ENCODE measurements at places on chromosomes 6 and 20.

- H3K36me3 ChIP-seq: peaks cover 7% of the 10 kb centered on the region
- H3K27ac ChIP-seq: no peak overlapping the region
- H3K4me3 ChIP-seq: no peak overlapping the region
- no peaks in the 10 kb centered on the region for H3K4me1 ChIP-seq
Measured at GRCh38 chr20:62258499-62259293, 20.4 kb downstream of the OSBPL2 start.

- H3K27ac ChIP-seq: no peak overlapping the region
- H3K36me3 ChIP-seq: no peaks in the 10 kb centered on the region
- no peak for DNase-seq
- H3K4me1 ChIP-seq: no peaks in the 10 kb centered on the region
Measured at GRCh38 chr6:11750682-11751081, 27.9 kb downstream of the ADTRP start.

- no peak overlapping the region for H3K27ac ChIP-seq
- H3K27me3 ChIP-seq: no peaks in the 10 kb centered on the region
- no peak for DNase-seq
- H3K4me3 ChIP-seq: no peak overlapping the region
- peaks cover 18% of the 10 kb centered on the region for H3K4me1 ChIP-seq
- H3K36me3 ChIP-seq: no peaks in the 10 kb centered on the region
Measured at GRCh38 chr6:12077021-12077710, 65.1 kb downstream of the HIVEP1 start.

DNA sequence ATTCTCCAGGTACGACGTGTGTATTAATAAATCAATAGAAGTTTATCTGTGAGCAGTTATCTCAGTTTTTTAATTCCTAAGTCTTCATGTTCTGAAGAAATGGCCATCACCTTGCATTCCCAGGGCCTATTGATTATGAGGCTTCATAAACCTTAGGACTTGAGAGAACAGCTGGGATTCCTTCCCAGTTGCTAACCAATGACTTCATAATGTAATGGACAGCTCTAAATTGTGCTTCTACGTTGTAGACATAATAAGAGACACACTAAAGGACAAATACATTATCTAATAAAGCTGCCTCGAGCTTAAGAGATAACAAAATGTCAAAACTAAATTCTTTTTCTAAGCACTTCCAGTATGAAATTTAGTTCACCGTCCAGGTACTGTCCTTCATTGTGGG lies 30.6 kb downstream of the TSHZ2 start:
- no peaks in the 10 kb centered on the region for H3K27me3 ChIP-seq
- peaks cover 1% of the 10 kb centered on the region for H3K36me3 ChIP-seq
- peak overlapping the region; percentile 83 for H3K27ac ChIP-seq
- DNase-seq: no peak

DNA sequence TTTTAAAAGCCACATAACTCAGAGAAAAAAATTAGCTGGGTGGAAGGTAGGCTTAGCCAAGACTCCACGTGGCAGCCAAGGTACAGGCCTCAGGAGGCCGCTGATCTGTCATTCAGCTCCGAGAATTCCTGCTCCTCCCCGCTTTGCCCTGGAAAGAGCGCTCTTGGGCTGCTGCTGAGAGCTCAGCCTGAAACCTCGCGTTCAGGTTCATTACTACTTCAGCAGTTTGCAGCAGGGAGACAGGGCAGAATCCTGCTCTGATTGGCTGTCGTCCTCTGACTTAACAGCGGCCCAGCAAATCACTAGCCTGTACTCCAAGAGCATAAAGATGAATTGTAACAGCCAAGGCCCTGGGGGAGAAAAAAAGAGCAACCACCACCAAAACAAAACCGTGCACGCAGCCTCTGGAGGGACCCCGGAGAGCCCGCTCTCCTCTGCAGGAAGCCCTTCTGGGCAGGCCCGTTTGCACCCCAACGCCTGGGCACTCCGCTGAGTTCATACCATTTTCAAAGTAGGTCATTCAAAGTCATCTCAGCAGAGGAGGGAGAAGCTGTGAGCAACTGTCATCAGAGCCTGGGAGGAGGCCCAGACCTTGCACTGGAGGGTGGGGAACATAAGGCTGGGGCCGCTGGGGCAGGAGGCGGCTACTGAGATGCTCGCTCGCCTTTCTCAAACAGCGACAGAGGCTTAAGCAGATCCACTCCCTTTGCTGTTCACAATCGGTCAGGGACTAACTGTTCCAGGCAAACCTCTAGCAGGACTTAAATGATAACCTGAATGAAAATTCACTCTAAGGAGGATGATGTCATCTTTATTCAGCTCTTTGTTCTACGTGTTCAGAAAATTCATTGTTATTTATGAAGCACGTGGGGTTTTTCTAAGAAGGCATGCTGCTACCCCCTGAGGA lies 42.3 kb upstream of the ATXN1 start:
- no peaks in the 10 kb centered on the region for H3K4me1 ChIP-seq
- no peaks in the 10 kb centered on the region for H3K36me3 ChIP-seq
- no peak for DNase-seq

- no peaks in the 10 kb centered on the region for H3K27me3 ChIP-seq
- H3K4me1 ChIP-seq: peaks cover 2% of the 10 kb centered on the region
- DNase-seq: no peak
- no peak overlapping the region for H3K4me3 ChIP-seq
Measured at GRCh38 chr6:11702500-11703130, 76.0 kb downstream of the ADTRP start.

DNA sequence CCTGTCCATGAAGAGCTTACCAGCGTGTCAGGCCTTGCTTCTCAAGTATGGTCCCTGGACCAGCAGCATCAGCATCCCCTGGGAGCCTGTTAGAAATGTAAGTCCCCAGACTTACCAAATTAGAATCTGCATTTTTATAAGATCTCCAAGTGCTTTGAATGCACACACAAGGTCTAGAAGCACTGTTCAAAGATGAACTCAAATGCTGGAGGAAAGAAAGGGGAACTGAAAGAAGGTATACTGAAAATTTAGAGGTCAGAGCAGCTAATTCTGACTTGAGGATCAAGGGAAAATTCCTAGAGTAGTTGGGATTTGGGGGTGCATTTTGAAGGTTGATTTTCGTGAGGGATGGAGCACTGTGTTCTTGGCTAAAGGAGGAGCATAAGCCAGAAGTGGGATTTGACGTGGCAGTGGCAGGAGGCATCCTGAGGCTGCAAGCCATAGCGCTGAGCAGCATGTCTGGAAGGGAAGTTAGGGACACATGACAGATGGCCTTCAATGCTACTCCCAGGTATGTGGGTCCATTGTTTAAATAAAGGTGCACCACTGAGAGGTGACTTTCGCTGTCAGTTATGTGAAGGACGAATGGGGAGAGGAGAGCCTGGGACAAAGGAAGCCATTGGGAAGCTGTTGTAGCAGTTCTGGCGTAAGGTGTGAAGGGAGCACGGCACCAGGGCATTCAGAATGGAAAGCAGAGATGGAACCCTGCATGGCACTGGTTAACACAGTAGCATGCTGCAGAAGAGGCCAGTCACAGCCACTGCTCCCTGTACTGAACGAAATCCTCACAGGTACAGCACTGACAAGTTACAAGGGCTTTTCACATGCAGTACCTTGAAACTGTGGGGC lies 36.2 kb downstream of the ARMC2 start:
- peaks cover 36% of the 10 kb centered on the region for H3K36me3 ChIP-seq
- H3K27ac ChIP-seq: no peak overlapping the region
- no peak overlapping the region for H3K4me3 ChIP-seq
- H3K4me1 ChIP-seq: peaks cover 30% of the 10 kb centered on the region

All from activated naive CD4-positive, alpha-beta T cell treated with anti-CD3 and anti-CD28 coated beads, Interleukin-2, amount 10 ng/mL, durations not matched to agents 7 days and 5 days (primary cell).